ENCODE measurements at places on chromosomes 13 and 19.

- no peak for DNase-seq
Measured at GRCh38 chr13:92681239-92681638, 545.4 kb upstream of the GPC6 start.

DNA sequence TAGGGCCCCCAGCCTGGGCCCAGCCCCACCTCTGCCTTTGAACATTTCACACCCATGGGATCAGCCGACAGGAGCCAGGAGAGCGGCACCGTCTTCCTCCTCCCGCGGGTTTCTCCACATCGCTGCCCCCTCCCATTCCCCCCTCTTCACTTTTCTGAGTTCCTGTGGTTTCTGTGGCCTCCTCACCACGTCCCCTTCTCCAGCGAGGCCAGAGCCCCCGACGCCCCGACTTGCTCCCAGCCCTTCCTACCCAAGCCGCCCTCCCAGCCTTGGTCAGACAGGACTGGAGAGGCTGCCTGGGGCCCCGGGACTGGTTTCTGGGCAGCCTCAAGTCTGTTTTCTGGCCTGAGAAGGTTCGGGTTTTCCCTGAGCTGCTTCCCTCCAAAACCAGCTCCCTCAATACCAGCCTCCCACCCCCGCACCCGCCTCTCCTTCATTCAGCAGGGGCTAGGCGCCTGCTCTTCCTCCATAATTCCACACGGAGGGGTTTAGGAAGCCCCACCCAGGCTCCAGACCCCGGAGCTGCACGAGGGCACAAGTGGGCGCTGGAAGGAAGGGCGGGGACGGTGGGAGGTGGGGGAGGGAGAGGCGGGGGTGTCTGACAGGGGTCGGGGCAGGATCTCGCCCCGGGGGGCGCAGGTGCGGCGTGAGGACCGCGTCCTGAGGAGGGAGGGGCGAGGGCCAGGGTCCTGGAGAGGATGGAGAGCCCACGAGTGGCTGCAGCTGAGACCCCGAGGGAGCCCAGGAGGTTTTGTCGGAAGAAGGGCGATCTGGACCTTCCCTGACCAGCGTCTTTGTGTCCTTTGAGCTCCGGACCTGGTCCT is 4.0 kb upstream of the SIGLEC10 start:
- DNase-seq: no peak

- no peak for DNase-seq
Measured at GRCh38 chr19:10395003-10395402, 8.3 kb downstream of the CDC37 start.

GRCh38 chr13:34216256-34216655 is 398.3 kb downstream of the RFC3 start:
- no peak for DNase-seq

- DNase-seq: no peak
Measured at GRCh38 chr13:110306960-110307766, at the start of the genes COL4A1 and COL4A2. TSS of gene COL4A1 (minus strand) at chr13:110307157. CDS start at chr13:110307027, 130 bp downstream. TSS of gene COL4A2 (plus strand) at chr13:110307284. CDS start at chr13:110307904, 620 bp downstream.

DNA sequence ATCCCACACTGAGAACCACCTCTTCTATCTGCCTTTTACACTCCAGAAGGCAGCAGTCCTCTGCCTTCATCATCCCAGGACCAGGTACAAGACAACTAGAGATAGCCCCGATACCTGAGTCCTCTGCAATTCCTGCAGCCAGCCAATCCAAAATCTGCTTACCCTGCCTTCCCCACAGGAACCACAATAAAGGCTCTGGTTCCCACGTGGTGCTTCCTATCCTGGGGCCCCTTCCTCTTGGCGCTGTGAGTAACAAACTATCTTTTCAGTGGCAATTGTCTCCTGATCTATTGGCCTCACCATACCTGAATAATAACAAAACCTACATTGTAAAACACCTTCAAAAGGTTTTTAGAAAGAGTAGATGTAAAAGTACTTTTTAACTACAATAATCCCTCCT is 63.1 kb downstream of the ZDHHC20 start:
- peak; percentile 27 for DNase-seq

- DNase-seq: peak; percentile 63
Measured at GRCh38 chr13:27442071-27442647, 8.2 kb downstream of the MTIF3 start.

- DNase-seq: no peak
Measured at GRCh38 chr13:33355201-33355895, 69.8 kb upstream of the STARD13 start.

GRCh38 chr19:13181747-13182388 is 31.7 kb downstream of the IER2 start:
- no peak for DNase-seq

DNA sequence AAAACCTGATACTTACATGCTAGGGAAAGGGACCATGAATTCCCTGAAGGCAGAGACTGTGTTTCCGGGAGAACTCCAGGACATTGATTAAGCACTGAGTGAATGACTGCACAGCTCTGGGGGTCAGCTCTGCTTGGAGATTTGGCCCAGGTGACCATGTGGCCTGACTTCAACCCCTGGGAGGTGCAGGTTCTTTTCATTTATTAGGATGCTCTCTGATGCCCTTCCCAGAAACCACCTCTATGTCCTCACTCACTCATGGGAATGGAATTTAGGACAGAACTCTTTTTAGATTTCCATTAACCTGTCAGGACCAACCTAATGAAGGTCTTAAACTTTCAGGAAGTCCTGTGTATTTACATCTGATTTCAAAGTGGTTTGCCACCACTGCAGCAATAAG is 393.3 kb upstream of the ARGLU1 start:
- no peak for DNase-seq

- no peak for DNase-seq
Measured at GRCh38 chr19:46369817-46370216, 22.9 kb downstream of the PPP5C start.

DNA sequence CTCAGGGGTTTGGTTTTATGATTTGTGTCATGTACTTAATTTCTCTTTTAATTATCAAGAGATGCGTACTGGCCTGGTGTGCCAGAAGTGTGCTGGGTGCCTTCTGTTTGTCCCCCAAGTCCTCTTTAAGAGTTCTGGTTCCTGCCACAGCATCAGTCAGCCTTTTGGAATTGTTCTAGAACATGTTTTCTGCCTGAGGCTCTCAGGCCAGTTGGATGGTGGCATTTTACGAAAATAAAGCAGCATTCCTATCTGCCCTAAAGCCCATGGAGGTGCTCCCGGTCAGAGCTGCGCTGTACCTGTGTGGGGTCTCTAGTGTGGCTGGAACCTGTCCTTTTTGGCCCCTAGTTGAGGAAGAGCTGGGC is 54.1 kb downstream of the TSSK6 start:
- DNase-seq: no peak

DNA sequence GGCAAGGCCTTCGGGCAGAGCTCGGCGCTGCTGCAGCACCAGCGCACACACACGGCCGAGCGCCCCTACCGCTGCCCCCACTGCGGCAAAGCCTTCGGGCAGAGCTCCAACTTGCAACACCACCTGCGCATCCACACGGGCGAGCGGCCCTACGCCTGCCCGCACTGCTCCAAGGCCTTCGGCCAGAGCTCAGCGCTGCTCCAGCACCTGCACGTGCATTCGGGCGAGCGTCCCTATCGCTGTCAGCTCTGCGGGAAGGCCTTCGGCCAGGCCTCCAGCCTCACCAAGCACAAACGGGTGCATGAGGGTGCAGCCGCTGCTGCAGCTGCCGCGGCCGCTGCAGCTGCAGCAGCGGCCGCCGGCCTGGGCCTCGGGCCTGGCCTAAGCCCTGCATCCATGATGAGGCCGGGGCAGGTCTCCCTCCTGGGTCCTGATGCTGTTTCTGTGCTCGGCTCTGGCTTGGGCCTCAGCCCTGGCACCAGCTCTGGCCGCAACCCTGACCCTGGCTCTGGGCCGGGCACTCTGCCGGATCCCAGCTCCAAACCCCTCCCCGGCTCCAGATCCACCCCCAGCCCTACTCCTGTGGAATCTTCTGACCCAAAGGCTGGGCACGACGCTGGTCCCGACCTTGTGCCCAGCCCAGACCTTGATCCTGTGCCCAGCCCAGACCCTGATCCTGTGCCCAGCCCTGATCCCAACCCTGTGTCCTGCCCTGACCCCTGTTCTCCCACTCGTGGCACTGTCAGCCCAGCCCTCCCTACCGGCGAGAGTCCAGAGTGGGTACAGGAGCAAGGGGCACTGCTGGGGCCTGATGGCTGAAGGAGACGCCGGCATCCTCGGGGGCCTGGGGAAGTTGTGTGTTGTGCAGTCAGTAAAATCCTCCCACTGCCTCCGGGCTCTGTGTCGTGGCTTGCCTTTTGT is 2.0 kb upstream of the MCOLN1 start:
- no peak for DNase-seq

DNA sequence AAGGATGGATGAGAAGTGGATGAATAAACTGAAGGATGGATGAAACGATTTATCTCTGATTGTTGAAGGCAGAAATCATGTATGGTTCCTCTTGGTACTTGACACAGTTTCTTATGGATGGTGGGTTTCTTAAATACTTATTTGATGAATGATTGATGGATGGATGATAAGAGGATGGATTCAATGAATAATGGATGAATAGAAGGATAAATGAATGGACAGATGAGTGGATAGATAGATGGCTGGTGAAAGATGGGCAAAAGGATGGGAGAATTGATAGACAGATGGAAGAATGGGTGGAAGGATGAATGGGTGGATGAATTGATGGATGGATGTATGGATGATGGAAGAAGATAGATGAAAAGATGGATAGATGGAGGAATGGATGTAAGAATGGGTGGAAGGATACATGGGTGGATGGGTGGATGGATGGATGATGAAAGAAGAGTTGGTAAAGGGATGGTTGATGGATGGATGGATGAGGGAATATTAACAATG is 1.8 kb downstream of the ELSPBP1 start:
- no peak for DNase-seq

- no peak for DNase-seq
Measured at GRCh38 chr13:92938486-92939020, 288.1 kb upstream of the GPC6 start.

DNA sequence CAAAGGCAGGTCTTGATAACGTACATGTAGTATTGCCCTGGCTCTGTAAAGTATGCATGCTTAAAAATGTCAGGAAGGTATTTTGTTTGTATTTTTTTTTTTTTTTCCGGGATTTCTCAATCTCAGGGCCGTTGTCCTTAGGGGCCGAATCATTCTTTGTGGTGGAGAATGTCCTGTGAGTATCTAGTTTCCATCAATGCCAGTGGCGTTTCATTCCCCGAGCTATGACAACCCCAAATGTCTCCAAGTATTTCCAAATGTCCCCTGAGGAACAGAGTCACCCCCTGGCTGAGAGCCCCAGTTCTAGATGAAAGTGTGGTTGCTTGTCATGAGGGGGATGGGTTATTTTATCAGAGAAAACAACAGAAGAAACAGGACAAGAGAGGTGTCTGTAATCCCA is 68.7 kb downstream of the ACSBG2 start:
- DNase-seq: no peak

GRCh38 chr19:36140304-36141038 is 605 bp downstream of the CAPNS1 start:
- no peak for DNase-seq

DNA sequence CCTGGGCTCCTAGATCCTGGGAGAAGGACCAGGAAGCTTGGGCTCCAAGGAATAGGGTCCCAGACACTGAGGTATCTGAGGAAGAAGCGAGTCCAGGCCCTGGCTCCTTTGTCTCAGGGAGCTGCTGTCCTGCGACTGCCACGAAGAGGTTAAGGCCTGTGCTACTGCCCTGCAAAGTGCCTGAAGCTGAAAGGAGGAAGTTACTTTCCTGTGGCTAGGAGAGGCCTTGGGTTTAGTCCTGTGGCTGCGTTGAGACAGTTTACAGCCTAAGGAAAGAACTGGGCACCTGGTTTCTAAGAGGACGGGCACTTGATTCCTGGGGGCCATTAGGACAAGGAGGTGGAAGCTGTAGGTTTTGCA is 2.8 kb downstream of the MYADM start:
- no peak for DNase-seq

GRCh38 chr19:36152352-36153091 is at the start of gene COX7A1:
TSS of gene COX7A1 (minus strand) at chr19:36152447. CDS start at chr19:36152407, 40 bp downstream.
- DNase-seq: no peak

DNA sequence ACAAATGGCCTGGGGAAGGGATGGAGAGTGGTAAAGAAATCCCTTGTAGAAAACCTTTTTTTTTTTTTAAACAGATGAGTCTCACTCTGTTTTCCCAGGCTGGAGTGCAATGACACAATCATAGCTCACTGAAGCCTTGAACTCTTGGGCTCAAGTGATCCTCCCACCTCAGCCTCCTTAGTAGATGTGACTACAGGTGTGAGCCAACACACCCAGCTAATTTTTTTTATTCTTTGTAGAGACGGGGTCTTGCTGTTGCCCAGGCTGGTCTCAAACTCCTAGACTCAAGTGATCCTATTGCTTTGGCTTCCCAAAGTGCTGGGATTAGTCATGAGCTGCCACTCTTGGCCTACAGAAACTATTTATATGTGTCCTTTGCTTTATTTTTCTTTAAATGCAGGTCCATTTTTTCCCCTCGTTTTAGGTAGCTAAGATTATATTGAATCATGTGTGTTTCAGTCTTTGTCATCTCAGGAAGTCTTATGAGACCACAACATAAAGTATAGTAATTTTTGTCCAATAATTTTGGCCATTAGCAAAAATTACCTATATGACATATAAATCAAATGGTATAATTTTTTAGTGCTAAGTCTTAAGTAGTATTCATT is 10.5 kb downstream of the LPAR6 start:
- DNase-seq: no peak

DNA sequence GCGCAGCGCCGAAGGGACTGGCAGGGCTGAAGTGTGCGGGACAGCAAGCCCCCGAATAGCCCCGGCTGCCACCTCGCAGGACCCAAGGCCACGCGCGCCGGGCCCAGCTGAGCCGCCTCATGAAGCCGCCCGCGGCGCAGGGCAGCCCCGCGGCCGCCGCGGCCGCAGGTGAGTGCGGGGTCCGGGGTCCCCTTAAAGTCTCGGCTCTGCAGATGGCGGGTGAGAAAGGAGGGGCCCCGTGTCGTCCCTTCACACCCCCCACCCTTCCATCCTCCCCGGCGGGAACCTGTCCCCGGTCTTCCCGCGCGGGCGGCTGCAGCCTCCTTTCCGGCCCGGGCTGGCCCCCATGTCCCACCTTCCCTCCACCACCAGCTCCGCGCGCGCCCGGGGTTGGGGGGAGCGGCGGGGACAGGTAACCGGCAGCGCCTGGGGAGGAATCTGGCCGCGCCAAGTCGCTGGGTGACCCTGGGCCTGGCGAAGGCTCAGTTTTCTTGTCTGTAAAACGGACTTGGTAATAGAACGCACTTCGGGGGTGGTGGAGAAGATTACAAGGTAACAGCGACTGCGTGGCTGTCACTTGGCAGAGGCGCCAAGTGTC is 338 bp downstream of the RGCC start:
- DNase-seq: peak; percentile 62

GRCh38 chr19:41882568-41883462 is at the start of gene ARHGEF1:
TSS of gene ARHGEF1 (plus strand) at chr19:41883184. CDS start at chr19:41888083, 4,899 bp downstream.
- peak; percentile 61 for DNase-seq

DNA sequence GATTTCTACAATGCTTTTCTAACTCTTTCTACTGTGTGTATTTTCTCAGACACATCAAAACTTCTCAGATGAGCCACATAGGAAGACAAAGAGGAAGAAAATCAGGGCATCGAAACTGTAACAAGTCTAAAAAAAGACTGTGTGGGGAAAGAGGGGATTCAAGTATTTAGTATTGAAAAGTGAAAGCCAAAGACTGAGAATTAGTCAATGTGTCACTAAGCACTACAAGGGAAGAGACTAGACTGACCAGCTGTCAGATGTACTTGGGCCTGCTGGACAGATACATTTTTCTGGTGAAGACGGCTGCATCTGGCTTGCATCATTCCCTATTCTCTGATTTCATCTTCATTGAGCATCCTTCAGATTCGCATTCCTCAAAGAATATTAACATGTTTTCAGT is 25.4 kb downstream of the COMMD6 start:
- DNase-seq: no peak

- DNase-seq: no peak
Measured at GRCh38 chr13:47179321-47179720, 282.5 kb upstream of the HTR2A start.

GRCh38 chr19:53982611-53983010 is 8.8 kb upstream of the CACNG6 start:
- peak; percentile 17 for DNase-seq

- DNase-seq: no peak
Measured at GRCh38 chr13:63463782-63464610, 2048.3 kb upstream of the PCDH20 start.

All from CD4-positive, alpha-beta memory T cell (primary cell).